Stimulated activated CD4-positive, alpha-beta T cell treated with anti-CD3 and anti-CD28 coated beads, Interleukin-1b, Interleukin-23, amount 100 ng/mL, for 1 hour (primary cell): ENCODE measurements at places on chromosomes 11 and 22.

DNA sequence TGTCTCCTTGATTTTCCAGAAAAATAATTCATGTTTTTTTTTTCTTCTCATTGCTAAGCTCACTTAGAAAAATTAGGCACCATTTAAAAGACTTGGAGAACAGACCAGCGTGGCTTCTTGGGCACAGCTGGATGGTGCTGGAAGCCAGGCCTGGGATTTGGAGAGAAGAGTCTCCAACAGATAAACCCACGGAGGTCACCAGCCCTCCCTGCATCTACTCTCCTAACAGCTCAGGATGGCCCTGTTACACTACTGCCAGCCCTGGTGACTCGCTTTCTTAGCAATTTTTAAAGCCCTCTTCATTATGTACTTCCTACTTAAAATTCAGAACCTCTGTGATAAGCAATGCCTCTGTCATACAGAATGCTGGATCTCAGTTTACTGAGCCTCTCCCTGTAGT lies 1.7 kb downstream of the PTH start:
- DNase-seq = no peak

- DNase-seq = no peak
Measured at GRCh38 chr11:85955531-85955930, 100.3 kb downstream of the CCDC83 start.

DNA sequence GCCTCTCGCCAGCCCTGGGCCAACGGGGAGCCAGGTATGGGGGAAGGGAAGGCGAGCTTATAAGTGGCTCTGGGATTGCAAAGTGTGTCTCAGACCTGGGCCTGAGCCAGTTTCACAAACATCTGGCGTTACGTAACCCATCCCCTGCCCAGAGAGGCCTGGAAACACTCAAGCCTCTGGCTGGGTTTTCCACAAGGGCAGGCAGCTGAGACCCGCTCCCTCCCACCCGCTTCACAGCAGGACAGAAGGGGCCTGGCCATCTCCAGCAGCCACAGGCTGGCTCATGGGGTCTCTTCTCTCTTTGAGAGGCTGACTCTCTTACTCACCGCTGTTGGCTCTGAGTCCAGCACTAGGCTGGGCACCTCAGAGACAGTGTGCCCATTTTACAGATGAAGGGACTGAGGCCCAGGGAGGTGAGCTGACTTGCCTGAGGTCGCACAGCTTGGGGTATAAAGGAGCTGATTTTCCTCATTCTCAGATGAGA lies 44.5 kb downstream of the TRIOBP start:
- DNase-seq = no peak

- DNase-seq = no peak
Measured at GRCh38 chr11:15912291-15912690, 444.1 kb downstream of the SOX6 start.

DNA sequence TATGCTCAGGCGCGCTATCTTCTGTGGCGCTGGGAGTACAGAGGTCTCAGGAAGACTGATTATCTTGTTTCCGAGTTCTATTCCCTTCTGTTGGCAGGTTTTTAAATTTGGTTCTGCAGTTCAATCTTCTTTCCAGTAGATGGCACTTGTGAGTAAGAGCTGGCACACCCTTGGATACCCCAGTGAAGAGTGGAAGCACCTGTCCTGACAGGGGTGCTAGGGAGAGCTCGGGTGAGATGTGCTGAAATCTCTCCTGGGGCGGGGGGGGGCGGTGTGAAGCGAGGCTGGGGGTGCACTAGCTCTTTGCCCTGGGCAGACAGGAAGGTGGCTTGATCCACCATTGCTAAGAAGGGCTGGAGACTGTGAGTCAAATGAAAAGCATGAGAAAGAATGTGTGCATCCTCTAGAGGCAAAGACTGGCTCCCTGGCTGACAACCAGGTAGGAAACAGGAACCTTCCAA lies 679.9 kb upstream of the CCDC179 start:
- DNase-seq = no peak

GRCh38 chr11:1834062-1834610 lies 654 bp upstream of the SYT8 start:
- no peak for DNase-seq

- no peak for DNase-seq
Measured at GRCh38 chr11:47775240-47775869, 8.2 kb upstream of the FNBP4 start.

DNA sequence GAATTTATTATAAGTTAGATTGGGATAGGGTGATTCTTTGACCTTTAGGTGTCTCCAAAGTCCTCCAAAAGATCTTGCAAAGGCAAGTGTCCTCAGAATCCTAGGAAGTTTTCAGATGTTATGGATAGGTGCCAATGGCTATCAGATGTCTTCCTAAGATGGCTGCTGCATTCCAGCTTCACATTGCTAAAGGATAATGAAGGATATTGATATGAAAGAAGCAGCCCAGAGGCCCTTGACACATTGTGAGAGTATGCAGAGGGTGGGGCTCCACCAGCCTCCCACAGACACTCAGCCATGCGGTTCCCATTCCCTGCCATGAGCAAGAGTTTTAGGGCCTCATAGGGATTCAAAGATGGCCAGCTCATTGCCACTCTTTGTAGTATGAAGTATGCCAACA lies 22.3 kb upstream of the GLYATL2 start:
- DNase-seq = no peak

- DNase-seq = no peak
Measured at GRCh38 chr11:119338965-119339588, 1.6 kb downstream of the C1QTNF5 start.

- DNase-seq = no peak
Measured at GRCh38 chr11:93220078-93220477, 22.3 kb upstream of the SLC36A4 start.

DNA sequence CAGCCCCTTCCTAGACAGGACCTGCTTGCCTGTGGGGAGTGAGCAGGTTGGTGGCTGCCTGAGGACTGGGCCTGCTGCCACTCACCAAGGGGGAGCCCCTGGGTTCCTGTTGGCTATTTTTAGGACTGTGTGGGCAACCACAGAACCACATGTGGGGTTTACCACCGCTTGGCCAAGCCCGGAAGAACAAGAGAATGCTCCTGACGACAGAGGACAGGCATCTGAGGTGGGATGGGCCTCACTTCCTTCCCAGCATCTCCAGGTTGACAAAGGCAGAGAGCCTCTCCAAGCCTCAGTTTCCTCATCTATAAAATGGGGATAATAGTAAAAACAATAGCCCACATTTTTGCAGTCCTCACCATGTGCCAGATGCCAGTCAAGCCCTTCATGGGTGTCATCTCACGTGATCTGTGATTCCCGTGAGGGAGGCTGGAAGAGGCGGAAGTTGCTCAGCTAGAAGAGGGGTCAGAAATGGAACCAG lies 43.6 kb downstream of the LRRC32 start:
- no peak for DNase-seq

GRCh38 chr11:59708537-59708936 lies 5.1 kb downstream of the OR10V1 start:
- DNase-seq = no peak

GRCh38 chr11:33900159-33900840 lies 8.4 kb upstream of the LMO2 start:
- no peak for DNase-seq

DNA sequence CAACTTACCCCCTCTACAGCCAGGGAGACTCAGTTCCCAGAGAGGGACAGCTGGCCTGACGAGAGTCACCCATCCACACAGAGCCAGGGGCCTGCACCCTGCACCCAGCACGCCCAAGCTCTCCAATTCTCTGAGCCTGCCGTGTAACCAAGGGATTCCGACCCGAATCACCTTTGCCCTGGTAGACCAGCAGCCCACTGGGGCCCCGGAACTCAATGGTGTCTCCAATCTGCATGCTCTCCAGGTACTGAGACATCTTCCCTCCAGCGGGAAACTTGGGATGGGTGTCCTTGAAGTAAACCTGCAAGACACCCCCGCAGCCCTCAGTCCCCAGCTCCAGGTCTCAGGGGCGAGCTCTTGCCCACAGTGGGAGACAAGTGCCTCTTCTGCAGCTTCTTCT lies 12.4 kb downstream of the ATP5MGL start:
- DNase-seq = no peak

GRCh38 chr11:9759519-9760192 lies 95.8 kb downstream of the SWAP70 start:
- peak; percentile 78 for DNase-seq

DNA sequence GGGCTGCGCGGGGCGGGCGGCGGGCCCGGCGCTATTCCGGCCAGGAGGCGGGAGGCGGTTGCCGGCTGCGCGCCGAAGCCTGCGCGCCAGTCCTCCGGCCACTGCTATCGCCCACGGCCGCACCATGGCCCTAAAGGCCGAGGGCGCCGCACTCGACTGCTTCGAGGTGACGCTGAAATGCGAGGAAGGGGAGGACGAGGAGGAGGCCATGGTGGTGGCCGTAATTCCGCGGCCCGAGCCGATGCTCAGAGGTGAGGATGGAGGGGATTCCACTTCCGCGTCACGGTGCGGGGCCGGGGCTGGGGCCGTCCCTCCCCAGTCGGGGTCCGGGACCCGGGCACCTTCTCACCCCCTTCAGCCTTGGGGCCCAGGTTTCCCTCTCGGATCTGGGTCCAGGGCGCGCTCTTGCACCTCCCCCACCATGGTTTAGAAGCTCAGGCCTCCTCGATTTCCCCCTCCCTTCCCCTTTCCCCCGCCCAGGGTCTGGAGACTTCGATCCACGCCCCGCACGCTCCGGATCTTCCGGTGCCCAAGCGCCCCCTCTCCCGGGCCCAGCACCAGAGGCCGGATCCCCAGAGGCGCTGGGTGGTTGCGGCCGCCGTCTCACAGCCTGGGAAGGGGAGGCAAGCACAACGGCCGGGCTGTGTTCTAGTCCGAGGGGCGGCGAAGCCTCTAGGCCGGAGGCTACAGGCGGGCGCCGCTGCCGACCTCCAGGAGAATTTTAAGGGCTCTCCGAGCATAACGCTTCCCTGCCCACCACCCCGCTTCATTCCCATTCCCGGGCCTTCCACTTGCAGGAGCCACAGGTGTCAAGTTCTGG lies 517 bp downstream of the SPINDOC start:
- DNase-seq = peak; percentile 5

- DNase-seq = no peak
Measured at GRCh38 chr11:113119966-113120736, 158.9 kb downstream of the NCAM1 start.

DNA sequence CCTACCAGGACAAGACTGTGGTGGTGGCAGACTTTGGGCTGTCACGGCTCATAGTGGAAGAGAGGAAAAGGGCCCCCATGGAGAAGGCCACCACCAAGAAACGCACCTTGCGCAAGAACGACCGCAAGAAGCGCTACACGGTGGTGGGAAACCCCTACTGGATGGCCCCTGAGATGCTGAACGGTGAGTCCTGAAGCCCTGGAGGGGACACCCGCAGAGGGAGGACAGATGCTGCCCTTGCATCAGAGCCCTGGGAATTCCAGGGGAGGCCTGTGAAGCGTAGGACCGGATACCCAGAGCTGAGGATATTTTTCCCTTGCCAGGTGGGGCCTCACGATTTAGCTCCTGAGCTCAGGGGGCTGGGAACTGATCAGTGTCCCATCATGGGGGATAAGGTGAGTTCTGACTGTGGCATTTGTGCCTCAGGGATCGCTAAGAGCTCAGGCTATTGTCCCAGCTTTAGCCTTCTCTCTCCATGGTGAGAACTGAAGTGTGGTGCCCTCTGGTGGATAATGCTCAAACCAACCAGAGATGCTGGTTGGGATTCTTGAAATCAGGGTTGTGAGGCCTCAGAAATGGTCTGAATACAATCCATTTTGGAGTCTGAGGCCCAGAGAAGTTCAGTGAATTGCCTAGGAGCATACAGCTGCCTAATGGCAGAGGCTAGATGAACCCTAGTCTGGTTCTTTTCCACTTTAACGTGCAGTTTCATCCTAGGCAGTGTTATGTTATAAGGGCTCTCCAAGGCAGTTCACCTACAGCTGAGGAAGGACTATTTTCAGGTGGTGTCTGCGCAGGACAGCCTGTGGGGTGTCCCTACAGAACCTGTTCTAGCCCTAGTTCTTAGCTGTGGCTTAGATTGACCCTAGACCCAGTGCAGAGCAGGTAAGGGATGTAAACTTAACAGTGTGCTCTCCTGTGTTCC lies 19.5 kb downstream of the PIK3IP1 start:
- DNase-seq = no peak

GRCh38 chr11:110022548-110022947 lies 70.6 kb upstream of the ZC3H12C start:
- DNase-seq = no peak

DNA sequence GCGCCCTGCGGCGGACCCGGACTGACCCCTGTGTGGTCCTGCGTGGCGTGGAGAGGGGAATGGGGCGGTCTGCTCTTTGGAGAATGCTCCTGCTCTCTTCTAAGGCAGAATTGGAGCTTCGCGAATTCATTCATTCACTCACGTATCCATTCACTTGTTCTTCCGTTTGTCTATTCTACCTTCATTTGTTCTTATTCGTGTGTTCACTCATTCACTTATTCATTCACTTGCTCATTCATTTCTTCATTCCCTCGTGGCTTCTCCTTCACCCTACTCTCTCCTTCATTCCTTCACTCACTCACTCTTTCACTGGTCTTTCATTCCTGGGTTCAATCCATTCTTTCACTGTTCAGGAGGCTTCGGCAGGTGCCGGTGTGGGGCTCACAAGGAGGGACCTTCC lies 69.6 kb downstream of the WNT7B start:
- DNase-seq = no peak
